ENCODE measurements at places on chromosomes 1 and 21.

DNA sequence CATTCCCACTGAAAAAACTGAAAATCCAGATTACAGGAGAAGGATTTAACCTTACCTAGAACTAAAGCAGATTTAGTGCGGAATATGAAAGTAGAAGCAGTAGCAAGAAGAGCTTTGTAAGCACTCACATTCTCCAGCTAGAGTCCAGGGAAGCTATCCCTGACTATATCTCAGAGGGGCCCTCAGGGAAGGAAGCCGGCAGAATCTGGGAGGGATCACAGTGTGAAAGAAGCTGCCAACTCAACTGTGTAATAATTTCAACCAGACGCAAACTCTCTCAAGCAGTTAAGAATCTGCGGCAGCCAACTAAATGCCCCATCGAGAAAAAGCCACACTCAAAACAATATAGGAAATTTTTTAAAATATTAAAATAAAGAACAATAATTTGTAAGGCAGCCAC, 163.8 kb downstream of the EIF4G3 start:
- no peak for DNase-seq

GRCh38 chr1:33433509-33434362, 2.8 kb upstream of the PHC2 start:
- no peak for DNase-seq

- no peak for DNase-seq
Observed at GRCh38 chr1:87194271-87194774, 134.4 kb upstream of the LMO4 start.

- DNase-seq, result no peak
Observed at GRCh38 chr1:100995198-100995988, 30.2 kb downstream of the DPH5 start.

DNA sequence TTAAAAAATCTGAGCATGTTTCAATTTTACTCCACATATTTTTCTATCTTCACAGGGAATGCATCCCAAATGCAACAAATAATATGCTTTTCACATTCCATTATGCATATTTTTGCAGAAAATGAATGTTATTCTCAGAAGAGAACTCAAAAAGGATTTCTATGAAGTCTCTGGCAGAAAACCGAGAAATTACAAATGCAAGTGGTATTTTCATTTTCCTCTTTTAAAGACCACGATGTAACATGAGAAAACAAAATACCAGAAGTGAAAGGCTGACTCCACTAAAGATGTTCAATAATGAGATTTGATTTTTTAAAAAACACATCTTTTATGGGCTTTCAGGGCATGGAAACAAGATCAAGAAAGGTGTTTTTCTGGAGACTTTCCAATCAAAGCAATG, 5.0 kb upstream of the PDC start:
- no peak for DNase-seq
